ENCODE measurements at places on chromosomes 3 and 15.

- DNase-seq = no peak
Measured at GRCh38 chr3:64595253-64595694, 92.5 kb downstream of the ADAMTS9 start.

DNA sequence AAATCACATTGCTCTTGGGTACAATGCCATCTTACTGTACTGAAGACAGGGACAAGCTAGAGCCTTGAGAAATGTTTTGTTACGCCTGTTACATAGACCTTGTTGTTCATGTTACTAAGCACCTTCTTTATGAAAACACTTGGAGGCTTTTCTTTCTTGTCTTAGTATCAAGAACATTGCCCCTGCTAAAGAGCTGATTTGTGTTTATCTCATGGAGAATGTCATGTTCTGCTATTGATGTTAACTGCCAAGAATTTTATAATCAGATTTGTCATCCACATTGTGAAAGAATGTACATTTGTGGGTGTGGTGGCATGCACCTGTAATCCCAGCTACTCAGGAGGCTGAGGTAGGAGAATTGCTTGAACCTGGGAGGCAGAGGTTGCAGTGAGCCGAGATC lies 431.3 kb upstream of the MDFIC2 start:
- DNase-seq = no peak

GRCh38 chr3:133096900-133097613 lies 58.9 kb downstream of the TMEM108 start:
- DNase-seq = no peak

DNA sequence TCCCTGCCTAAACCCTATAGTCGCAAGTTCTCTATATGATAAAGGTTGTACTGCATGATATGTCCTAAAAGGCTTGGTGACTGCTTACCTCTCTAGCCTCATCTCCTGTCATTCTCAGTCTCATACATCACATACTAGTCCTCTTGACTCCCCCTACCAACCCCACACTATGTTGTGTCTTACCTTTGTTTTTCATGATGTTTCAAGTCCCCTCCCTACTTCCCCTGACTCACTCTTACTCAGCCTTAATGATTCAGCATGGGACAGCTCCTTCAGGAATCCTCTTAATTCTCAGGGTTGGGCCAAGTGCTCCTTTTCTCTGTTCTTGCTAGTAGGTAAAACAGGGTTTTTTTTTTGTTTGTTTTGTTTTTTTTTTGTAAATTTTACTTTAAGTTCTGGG lies 49.6 kb downstream of the SLMAP start:
- no peak for DNase-seq

DNA sequence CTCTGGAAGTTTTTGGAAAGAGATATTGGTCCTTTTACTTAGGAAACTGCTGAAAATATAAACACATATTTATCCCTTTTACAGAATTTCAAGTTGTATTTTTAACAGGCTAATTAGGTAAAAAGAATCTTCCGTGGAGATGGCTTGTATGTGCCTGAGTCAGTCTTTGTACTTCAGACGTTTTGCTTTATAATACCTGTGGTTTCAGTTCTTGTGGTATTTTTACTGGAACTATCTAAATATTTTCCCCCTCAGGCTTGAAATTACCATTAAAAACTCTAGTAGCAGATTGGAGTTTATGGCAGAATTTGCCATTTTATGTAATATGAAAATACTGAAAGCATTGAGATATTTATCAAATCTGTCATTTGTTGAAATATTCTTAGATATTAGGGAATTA lies 151.6 kb upstream of the CGNL1 start:
- DNase-seq = no peak

GRCh38 chr3:52299247-52299878 lies 11.7 kb downstream of the GLYCTK start:
- DNase-seq = no peak

GRCh38 chr3:103516950-103517349 lies 1082.1 kb downstream of the ZPLD1 start:
- DNase-seq = no peak

- no peak for DNase-seq
Measured at GRCh38 chr15:87263871-87264270, 992.7 kb downstream of the NTRK3 start.

- no peak for DNase-seq
Measured at GRCh38 chr3:99394831-99395778, 243.3 kb upstream of the COL8A1 start.

DNA sequence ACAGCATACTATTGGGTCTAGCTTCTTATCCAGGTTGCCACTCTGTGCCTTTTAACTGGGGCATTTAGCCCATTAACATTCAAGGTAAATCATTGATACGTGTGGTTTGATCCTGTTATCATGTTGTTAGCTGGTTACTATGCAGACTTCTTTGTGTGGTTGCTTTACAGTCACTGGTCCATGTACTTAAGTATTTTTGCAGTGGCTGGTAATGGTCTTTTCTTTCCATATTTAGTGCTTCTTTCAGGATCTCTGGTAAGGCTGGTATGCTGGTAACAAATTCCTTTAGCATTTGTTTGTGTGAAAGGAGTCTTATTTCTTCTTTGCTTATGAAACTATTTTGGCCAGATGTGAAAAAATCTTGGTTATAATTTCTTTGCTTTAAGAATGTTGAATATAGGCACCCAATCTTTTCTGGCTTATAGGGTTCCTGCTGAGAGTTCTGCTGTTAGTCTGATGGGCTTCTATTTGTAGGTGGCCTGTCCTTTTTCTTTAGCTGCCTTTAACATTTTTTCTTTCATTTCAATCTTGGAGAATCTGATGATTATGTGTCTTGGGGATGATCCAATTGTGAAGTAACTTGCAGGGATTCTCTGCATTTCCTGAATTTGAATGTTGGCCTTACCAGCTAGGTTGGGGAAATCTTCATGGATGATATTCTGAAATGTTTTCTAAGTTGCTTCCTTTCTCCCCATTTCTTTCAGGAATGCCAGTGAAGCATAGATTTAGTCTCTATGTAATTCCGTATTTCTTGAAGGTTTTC lies 39.3 kb downstream of the CCR1 start:
- no peak for DNase-seq

- DNase-seq = no peak
Measured at GRCh38 chr3:121724130-121724529, 25.4 kb downstream of the GOLGB1 start.

GRCh38 chr3:98290916-98291315 lies 8.6 kb downstream of the OR5H2 start:
- DNase-seq = no peak

DNA sequence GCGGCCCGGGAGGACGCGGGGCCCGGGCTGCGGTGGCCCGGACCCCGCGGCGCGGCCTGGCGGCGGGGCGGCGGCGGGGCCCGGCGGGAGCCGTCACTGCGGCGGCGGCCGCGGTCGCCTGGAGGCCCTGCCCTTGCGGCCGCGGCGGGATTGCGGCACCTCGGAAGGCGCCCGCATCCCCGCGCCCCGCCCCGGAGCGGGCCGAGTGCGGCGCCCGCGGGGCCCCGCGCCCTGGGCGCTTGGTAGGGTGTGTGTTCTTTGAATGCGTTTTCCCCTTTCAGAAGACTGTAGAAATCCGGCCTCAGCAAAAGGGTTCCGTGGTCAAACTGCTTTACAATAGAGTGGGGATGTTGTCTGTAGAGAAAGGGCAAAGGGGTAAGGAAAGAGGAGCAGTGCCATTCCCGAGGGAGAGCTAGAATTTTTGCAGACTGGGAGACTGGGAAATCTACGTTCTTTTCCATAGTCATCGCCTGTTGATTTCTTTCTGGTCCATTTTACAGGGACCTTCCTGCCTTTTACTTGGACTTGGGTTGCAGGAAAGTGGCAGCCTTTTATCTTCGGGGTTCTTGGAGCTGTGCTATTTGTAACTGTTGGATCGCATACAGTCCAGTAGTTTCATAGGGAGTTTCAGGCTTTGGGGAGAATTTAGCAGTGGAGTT lies 630 bp downstream of the SNRK start:
- DNase-seq = no peak

GRCh38 chr3:94011233-94011711 lies 17.1 kb downstream of the STX19 start:
- no peak for DNase-seq

- DNase-seq = no peak
Measured at GRCh38 chr15:37218351-37218916, 118.1 kb upstream of the MEIS2 start.

- DNase-seq = no peak
Measured at GRCh38 chr15:90872486-90873184, 4.2 kb downstream of the FURIN start.

DNA sequence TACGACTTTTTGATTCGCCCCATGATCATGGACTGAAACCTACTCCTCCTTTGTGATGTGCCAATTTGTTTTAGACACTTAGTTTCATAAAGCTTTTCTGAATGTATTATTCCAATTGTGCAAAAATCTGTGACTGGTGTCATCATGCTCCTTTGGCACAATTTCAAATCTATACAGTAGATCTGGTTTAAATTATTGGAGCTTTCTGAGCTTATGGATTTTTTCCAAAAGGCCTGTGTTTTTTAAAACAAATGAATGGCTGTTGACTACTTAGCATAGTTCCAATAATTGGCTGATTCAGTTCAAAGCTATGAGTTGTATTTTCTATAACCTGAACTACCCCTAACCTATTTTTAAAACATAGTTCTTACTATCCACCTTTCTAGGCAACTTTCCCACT lies 282.7 kb downstream of the CNTN3 start:
- DNase-seq = no peak

GRCh38 chr3:125622381-125622791 lies 27.1 kb upstream of the OSBPL11 start:
- DNase-seq = no peak

- DNase-seq = no peak
Measured at GRCh38 chr3:182241766-182242488, 530.2 kb downstream of the SOX2 start.

GRCh38 chr3:40172560-40172959 lies 136.9 kb upstream of the EIF1B start:
- DNase-seq = no peak

DNA sequence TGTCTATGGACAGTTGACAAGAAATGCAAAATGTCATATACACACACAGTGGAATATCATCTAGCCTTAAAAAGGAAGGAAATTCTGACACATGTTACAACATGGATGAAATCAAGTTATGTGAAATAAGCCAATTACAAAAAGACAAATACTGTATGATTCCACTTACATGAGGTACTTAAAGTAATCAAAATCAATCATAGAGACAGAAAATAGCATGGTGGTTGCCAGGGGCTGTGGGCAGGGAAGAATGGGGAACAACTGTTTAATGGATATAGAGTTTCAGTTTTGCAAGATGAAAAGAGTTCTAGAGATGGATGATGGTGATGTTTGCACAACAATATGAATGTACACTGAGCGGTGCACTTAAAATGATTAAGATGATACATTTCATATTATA lies 613.8 kb upstream of the ZNF385D start:
- DNase-seq = no peak

- no peak for DNase-seq
Measured at GRCh38 chr3:159258934-159259333, 457.1 kb downstream of the MFSD1 start.

GRCh38 chr3:149975919-149976318 lies 5.2 kb upstream of the PFN2 start:
- DNase-seq = no peak

DNA sequence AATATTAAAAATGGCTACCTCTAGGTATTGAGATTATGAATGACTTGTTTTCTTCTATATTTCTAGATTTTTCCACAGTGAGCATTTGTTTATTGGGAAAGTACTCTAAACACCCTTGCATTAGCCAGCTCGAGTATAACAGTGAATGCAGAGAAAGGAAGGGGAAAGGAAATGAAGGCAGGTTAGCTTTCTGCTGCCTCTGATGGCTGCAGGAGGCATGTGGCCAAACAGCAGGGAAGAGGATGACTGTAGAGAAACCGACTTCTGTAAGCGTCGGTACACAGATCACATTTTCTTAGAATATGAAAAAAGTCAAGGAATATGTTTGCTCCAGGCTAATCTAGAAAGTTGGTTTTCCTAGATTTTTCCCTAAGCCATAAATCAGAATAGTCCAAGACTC lies 19.8 kb downstream of the GNB5 start:
- DNase-seq = no peak

- no peak for DNase-seq
Measured at GRCh38 chr15:34821831-34822230, 26.5 kb upstream of the ACTC1 start.

GRCh38 chr3:179454887-179455286 lies 3.6 kb upstream of the GNB4 start:
- no peak for DNase-seq

GRCh38 chr3:155766206-155766605 lies 21.3 kb upstream of the PLCH1 start:
- DNase-seq = no peak

- DNase-seq = no peak
Measured at GRCh38 chr3:55486101-55486856, 827 bp downstream of the WNT5A start.

DNA sequence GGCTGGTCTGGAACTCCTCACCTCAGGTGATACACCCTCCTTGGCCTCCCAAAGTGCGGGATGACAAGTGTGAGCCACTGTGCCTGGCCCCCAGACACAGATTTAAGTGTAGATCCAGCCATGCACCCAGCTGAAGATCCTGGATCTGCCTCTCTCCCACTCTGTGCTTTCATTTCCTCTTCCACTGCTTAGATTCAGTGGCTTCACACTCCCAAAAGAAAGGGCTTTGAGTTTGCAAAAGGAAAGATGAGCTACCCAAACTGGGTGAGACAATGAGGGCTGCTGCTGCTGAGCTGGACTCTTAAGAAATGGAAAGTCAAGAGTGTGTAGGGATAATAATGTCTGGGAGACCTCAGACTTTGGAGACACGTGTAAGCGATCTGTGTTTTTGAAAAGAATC lies 45.5 kb downstream of the ISG20 start:
- no peak for DNase-seq

DNA sequence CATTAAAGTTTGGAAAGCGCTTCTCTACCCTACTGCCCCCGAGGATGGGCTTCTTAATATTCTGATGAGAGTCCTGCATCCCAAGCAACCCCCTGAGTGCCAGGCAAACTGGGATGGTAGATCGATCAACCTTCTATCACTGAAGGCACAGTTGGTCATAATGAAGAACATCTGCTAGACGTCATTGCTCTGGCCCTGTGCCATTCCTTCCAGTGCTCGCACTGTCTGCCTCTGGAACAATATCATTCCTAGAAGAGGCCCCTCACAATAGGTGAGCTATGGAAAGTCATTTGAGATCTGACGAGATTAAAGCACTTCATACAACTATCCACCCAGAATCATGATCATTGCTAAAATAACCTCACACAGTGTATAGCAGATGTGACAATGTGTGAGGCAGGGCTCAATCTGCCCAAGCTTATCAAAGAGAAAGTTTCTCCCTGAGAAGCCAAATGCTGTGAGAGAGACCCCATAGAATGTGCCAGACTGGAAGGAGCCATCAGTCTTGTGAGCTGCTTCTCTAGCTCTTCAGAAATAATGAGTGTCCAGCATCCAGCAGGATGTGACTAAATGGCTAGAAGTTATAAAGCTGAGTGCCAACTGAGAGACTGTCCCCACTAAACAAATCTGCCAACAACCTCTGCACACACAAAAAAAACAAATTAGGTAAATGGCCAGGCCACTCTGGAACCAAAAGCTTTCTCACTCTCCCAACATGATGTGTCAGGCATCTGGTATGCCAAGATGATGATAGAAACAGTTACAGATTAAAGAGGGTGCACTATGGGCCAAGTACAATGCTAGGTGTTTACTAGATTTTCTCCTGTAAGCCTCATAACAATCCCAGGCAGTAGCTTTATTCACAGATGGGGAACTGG lies 165.5 kb downstream of the NECTIN3 start:
- no peak for DNase-seq

- no peak for DNase-seq
Measured at GRCh38 chr3:111534701-111535100, 7.3 kb upstream of the CD96 start.

GRCh38 chr3:171494457-171495109 lies 34.4 kb upstream of the TNIK start:
- DNase-seq = no peak

- DNase-seq = no peak
Measured at GRCh38 chr3:105253225-105253624, 113.5 kb upstream of the ALCAM start.
